Progenitor cell of endocrine pancreas (in vitro differentiated cells): ENCODE measurements at places on chromosomes 3 and 15.

GRCh38 chr3:136778865-136779264, 26.7 kb upstream of the STAG1 start:
- no peak for DNase-seq

DNA sequence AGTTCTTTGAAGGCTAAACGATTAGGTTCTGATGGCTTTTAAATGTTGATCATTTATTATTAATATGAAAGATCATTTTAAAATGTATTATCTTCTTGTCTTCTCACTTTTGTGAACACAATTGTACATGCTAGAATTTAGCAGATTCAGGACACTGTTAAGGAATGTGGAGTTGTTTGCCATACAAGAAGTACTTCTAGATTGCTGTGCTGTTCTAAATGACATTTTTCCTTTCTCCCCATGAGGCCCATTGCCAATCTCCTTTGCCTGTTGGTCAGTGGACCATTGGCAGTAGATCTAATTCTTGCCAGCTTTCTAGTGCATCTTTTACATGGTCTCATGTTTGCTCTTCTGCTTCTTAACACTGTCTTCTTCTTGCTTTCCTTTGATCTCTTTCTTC, 242.3 kb downstream of the MECOM start:
- DNase-seq = no peak

GRCh38 chr3:97111244-97111643, 296.9 kb downstream of the EPHA6 start:
- DNase-seq = no peak

DNA sequence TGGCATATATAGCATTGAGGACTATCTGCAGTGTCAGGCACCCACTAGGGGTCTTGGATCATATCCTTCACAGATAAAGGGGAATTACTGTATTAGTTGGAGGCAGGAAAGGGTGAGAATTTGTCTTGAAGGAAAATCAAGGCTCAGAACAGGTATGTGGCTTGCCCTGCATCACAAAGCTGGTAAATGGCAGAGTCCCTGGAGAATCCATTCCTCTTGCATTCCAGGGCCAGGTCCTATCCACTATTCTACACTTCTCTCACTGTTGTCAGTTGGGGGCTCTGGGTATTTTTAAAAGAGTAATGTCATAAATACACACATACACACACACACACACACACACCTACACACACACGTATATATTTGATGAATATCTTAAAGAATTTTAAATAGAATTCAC, 19.8 kb upstream of the FGF12 start:
- DNase-seq = no peak

GRCh38 chr3:180048103-180048502, 11.4 kb upstream of the PEX5L start:
- no peak for DNase-seq

DNA sequence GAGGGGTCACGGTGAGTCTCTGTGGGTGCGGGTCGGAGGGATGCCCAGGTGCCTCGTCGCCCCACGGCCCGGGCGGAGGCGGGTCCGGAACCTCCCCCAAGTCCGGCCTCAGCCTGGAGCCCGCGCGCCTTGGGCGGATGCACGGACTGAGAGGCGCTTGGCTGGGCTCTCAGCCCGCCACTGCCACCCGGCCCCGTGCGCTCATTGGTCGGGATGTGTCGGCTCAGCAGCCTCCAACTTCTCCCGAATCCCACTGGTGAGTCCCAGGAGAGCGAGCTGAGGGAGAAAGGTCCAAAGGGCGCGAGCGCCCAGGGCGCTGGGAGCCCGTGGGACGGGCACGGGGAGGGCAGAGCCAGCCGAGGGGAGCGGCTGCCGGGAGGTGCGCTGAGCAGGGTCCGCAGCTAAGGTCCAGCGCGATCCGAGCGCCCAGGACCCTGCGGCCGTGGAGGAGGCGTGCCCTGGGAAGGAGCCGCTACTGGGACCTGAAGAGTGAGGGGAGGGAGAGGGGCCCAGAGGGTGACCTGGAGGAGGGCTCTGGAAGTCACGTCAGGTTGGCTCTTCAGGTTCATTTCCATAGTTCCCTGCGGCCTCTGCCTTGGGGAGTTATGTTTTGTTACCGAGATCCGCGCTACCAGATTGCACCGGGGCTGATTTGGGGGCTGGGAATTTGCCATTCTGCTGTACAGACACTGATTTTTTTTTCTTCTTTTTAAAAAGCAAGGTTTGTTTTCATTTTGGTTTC, at the start of gene MME:
Gene MME, plus strand, starts transcription at position 574 of the 742 bp plus-strand sequence. CDS start 3,849 bp downstream, outside the sequence.
- DNase-seq = peak; percentile 34

DNA sequence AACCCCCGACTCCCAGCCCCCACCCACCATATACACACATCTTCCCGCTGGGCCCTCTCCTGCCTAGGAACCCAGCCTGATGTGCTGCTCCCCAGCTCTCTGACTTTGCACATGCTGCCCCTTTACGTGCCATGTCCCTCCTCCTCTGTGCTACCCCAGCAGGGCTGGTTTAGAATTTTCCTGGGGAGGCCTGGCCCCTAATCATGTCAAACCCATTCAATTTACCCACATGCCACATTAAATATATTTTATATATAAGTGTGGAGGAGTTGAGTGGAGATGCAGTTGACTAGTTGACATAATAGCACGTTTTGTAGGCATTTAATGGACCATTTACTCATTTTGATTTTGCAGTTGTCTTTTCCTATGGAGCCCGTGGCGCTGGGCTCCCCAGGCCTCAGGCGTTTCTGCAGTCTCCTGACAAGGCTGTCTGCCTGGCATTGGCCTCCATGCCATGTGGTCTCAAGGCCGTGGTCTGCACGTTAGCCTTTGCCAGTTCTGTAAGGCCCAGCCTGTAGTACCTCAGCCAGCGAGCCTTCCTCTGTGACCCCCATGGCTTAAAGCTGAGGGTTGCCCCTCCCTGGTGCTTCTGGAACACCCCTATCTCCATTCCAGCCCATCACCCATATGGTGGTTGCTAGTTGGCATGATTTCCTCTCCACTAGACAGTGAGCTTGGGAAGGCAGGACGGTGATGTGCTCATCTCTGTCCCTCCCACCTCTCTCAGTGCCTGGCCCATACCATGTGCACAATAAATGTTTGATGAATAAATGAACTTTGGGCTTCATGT, 155.8 kb downstream of the TLE3 start:
- DNase-seq = no peak

DNA sequence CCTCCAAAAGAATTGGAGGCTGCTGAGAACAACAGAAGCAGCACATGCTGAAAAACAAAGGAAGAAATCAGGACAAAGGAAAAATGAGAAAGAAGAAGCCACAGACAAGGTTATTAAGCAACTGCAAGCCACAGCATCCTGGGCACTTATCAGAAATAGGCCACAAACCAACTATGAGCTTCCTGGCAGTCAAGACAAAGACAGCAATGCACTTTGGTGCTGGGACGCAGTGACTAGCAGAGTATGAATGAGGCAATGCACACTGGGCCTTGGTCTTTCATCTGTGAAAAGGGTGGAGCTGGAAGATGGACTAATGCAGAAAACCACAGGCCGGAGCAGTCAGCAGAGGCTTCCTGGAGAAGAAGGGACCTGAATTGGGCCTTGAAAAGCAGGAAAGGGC, 56.0 kb upstream of the LINGO1 start:
- DNase-seq = no peak

- no peak for DNase-seq
Observed at GRCh38 chr3:23567917-23568316, 237.8 kb upstream of the UBE2E1 start.

DNA sequence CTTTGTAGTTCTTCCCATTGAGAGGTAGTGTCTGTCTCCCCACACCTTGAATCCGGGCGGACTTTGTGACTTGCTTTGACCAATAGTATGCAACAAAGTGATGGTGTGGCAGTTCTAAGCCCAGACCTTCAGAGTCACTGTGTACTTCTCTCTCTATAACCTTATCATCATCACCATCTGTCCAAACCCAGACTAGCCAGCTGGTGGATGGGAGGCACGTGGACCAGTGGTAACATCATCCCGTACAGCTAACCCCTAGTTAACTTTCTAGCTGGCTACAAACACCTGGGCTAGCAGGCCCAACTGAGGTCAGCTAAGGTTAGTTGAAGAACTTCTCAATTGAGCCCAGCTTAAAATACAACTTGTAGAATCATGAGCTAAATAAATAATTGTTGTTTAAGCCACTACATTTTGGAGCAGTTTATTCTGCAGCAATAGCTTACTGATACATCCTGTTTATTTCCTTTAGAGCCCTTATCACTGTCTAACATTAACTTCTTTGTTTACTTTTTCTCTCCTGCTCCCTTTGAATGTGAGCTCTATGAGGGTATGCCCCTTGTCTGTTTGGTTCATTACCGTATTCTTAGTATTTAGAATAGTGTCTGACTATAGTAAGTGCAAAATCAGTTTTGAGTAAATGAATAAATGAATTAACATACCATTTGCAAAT, 11.5 kb upstream of the CCR9 start:
- no peak for DNase-seq

DNA sequence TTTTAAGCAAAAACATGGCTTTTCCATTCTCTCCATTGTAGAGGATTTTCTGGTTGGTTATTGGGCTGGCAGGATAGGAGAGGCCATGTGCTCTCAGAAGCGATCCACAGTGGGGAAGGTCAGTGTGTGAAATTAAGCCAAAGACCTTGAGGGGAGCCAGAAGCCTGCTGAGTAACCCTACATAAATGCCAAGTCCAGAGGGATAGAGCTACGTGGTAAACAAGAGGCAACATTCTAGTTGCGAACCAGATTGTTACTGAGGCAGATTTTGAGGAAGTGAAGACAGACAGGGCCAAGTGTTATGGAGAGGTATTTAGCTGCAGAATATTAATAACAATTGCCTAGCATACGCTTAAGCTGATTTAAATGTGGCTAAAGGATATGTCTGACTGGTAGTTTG, 592.8 kb upstream of the GBE1 start:
- DNase-seq = no peak

DNA sequence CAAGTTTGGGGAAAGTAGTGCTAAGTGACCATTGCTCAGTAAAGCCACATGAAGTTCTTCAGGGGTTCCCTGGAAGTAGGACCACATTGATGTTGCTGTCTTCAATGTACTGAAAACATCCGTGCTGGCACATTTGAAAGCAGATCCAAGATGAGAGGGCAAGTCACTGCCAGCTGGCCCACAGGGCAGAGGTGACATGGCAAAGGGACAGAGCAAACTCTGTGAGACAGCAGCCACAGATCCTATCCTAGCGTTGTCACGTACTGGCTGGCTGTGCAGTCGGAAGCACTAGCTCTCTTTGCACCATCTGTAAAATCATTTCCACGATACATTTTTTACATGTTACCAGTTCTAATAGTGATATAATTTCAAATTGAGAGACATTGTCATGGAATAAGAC, 13.8 kb downstream of the MUC13 start:
- no peak for DNase-seq

- DNase-seq = no peak
Observed at GRCh38 chr3:130933801-130934345, 40.0 kb downstream of the ATP2C1 start.

DNA sequence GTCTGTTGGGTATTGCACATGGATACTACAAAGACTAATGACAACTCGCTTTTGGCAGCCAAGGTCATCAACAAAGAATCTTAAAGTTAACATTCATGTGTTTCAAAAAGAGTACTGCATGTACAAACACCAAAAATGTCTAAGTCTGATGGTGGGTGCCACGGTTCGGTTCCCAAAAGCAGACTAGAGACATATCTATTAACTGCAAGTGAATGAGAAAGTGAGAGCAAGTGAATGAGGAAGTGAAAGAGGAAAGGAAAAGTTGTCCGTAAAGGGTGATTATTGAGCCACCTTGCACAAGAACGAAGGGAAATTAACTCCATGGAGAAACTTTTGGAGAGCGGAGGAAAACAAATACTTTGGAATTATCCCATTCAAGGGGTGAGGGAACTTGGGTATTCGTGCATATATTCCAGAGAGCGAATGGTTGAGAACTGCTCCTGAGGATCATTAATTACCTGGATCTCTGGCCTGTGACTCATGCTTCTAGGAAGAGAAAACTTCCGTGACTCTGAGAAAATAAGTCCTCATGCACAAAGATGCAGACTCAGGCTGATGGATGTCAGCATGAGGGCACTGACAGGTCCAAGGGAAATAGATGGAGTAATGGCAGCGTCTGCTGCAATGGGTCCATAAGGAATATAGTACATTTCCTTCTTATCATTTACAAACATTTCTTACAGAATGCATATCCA, 336.5 kb upstream of the TGFBR2 start:
- no peak for DNase-seq

GRCh38 chr3:126487151-126487771, 11.6 kb upstream of the ZXDC start:
- DNase-seq = no peak

- no peak for DNase-seq
Observed at GRCh38 chr3:116815321-116815720, 105.7 kb downstream of the TUSC7 start.

- DNase-seq = no peak
Observed at GRCh38 chr3:17501745-17502144, 240.7 kb downstream of the TBC1D5 start.

DNA sequence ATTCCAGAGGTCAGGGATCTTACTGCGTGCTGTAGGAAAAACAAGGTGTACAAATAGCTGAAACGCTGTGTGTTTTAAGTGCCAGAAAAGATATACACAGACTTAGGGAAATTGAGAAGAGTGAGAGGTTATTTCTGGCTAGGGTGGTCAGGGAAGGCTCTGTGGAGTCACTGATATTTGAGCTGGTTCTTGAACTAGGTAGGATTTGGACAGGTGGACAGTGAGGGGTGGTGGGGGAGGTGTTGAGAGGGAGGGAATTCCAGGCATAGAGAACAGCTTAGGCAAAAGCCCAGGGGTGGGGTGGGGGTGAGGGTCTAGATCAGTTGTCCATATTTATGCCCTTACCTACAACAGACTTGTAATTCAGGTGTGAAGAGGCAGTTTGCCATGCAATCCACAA, 7.0 kb downstream of the SEMA6D start:
- no peak for DNase-seq

- DNase-seq = no peak
Observed at GRCh38 chr3:12695112-12695511, 31.2 kb upstream of the RAF1 start.

- peak; percentile 65 for DNase-seq
Observed at GRCh38 chr3:134249935-134250716, 533 bp downstream of the RYK start.

DNA sequence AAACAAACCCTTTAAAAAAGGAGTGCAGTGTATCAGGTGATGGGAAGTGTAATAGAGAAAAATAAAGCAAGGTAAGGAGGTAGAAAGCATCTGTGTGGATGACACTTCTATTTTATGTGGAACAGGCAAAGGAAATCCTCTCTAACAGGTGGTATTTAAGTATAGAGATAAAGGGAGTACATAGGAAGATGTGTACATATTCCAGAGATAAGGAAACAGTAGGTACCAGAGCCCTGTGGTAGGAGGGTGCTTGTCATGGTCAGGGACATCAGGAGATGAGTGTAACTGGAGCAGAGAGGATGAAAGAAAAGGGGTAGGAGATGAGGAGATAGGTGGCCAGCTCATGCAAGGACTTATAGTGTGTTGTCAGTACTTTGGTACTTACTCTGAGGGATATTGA, 65.8 kb downstream of the CHST2 start:
- DNase-seq = no peak

GRCh38 chr3:17030956-17031652, 146.3 kb downstream of the PLCL2 start:
- no peak for DNase-seq
